ENCODE measurements at places on chromosomes 16 and 17.

DNA sequence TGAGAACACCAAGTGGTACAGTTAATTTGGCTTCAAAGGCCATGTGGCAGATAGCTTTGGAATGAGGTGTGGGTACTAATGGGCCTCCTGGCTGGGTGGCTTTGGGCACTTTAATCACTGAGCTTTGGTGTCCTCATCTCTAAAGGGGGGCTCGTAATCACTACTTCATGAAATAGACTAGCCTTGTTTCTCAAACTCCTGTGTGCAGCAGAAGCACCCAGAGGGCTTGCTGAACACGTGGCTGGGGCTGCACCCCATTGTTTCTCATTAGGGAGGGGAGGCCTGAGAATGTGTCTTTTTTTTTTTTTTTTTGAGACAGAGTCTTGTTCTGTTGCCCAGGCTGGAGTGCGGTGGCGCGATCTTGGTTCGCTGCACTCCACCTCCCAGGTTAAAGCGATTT lies 5.8 kb downstream of the EPN2 start:
- no peak for DNase-seq

- no peak for DNase-seq
Observed at GRCh38 chr17:36089339-36089865, 541 bp downstream of the CCL3 start.

GRCh38 chr16:59605706-59606105 lies 871.6 kb upstream of the GOT2 start:
- DNase-seq = no peak

- DNase-seq = no peak
Observed at GRCh38 chr17:30586818-30587595, 109.8 kb downstream of the GOSR1 start.

GRCh38 chr17:10790491-10791401 lies 13.2 kb downstream of the TMEM238L start:
- DNase-seq = no peak

GRCh38 chr17:47896672-47897490 lies 845 bp downstream of the SP2 start:
- DNase-seq = no peak

- no peak for DNase-seq
Observed at GRCh38 chr16:47461598-47462266, 601 bp downstream of the PHKB start.

- no peak for DNase-seq
Observed at GRCh38 chr17:66480802-66481201, 178.4 kb downstream of the PRKCA start.

- DNase-seq = no peak
Observed at GRCh38 chr16:61237884-61238485, 798.3 kb downstream of the CDH8 start.

DNA sequence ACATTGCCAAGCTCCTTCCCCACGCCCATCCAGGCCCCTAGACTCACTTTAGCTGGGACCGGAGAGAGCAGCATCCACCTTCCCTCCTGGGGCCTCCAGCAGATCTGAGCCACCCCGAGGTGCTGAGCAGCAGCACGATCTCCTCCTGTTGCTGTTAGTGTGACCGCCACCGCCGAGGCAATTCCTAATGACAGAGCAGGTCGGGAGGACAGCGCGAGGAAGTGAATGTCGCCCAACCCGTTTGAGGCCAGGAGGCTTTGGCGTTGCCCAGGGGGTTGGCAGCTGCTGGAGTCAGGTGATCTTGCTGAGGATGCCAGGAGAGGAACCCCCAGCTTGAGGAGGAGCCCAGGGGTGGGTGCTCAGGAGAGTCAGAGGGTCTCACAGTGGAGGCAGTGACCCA lies at the start of gene RNF222:
Gene RNF222 (minus strand): TSS at position 192 of the 400 bp plus-strand sequence. CDS start 4,366 bp downstream, outside the sequence.
- no peak for DNase-seq

DNA sequence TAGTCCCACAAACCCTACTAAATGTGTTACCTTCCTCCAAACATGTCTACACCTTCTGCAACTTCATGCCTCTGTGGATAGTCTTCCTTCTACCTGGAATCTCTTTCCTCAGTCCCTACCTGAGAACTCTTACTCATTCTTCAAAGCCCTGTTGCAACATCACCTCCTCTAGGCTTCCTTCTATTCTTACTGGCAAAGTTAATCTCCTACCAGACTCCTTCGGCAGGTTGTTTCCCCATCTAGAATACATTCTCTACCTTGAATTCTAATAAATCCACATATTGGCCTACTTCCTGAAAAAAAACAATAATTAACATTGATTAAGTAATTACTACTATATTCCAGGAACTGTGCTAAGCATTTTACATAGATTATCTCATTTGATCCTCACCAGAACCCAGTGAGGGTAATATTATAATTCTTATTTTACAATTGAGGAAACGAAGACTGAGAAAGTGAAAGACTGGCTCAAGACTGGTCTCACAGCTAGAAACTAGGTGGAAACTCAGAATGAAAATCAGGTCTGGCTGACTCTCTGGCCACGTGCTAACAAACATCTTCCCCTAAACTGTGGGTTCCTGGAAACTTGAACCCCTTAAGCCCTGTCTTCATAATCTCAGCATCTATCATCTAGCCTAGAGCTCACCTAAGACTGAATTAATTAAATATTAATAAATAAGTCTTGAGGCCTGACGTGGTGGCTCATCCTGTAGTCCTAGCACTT lies 4.6 kb upstream of the STAT3 start:
- no peak for DNase-seq

GRCh38 chr16:19785512-19786130 lies 67.5 kb downstream of the IQCK start:
- no peak for DNase-seq

DNA sequence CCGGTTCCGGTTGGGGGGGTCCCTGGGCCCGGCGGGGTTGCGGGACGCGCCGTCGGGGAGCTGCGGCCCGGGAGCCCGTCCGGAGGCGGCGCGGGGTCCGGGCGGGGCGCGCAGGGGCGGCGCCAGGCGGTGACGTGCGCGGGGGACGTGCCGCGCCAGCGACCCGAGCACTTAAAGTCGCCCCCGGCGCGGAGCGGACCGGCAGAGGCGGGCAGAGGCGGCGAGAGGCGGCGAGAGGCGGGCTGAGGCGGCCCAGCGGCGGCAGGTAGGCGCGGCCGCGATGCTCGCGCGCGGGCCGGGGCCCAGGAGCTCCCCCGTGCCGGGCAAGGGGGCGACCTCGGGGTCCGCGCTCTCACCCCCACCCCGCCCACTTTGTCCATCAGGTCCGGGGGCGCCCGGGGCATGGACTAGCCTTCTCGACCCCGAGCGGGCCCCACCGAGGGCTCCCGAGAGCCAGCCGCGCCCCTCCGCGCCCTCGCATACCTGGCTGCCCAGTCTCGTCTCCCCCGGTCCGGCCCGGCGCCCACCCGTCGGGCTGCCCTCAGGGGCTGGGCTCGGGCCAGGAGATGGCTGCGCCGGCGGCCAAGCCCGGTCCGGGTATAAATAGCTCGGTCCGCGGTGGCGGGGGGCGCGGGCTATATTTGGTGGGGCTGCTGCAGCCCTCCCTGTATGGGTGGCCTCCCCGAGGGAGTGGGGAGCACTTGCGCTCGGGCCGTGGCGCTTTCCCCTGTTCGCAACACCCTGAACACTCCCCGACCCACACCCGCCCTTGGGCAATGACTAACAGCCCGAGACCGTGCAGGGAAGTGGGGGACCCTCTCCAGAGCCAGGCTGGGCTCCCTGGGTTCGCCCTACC lies at the start of gene SLC16A3:
Gene SLC16A3 (plus strand): TSS at position 201 of the 856 bp plus-strand sequence. CDS start 6,967 bp downstream, outside the sequence.
- DNase-seq = peak; percentile 54

DNA sequence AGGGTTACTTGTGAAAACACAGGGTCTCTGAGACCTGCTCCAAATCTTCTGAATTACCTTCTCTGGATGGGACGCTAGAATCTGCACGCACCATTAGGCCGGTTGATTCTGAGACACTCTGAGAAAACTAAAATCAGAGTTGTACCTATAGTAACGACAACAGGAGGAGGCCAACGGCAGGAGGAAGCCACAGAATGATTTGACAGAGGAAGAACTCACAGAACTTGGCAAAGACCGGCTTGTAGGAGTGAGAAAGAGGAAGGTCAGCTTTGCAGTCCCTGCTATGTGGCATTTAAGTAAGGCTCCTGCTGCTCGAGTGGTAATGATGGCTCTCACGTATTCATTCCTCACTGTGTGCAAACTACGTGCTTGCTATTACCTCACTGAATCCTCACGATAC lies 483.0 kb downstream of the TMEM114 start:
- no peak for DNase-seq

- DNase-seq = no peak
Observed at GRCh38 chr17:77253611-77254051, 112.9 kb downstream of the SEC14L1 start.

DNA sequence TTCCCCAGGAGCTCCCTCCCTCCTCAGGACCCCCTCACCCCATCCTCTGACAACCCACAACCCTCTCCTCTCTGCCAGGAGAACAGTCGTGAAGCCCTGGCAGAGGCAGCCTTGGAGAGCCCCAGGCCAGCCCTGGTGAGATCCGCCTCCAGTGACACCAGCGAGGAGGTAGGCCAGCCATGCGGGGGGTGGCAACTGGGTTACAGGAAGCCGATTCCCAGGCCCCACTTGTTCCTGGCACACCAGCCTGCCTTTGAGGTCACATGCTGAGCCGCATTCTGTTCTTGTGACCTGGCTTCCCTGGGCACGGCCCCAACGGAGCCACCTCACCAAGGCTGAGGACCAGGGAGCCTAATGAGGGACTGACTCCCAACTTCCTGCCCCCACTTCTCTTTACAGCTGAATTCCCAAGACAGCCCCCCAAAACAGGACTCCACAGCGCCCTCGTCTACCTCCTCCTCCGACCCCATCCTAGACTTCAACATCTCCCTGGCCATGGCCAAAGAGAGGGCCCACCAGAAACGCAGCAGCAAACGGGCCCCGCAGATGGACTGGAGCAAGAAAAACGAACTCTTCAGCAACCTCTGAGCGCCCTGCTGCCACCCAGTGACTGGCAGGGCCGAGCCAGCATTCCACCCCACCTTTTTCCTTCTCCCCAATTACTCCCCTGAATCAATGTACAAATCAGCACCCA lies 7.9 kb downstream of the NAT9 start:
- DNase-seq = no peak

DNA sequence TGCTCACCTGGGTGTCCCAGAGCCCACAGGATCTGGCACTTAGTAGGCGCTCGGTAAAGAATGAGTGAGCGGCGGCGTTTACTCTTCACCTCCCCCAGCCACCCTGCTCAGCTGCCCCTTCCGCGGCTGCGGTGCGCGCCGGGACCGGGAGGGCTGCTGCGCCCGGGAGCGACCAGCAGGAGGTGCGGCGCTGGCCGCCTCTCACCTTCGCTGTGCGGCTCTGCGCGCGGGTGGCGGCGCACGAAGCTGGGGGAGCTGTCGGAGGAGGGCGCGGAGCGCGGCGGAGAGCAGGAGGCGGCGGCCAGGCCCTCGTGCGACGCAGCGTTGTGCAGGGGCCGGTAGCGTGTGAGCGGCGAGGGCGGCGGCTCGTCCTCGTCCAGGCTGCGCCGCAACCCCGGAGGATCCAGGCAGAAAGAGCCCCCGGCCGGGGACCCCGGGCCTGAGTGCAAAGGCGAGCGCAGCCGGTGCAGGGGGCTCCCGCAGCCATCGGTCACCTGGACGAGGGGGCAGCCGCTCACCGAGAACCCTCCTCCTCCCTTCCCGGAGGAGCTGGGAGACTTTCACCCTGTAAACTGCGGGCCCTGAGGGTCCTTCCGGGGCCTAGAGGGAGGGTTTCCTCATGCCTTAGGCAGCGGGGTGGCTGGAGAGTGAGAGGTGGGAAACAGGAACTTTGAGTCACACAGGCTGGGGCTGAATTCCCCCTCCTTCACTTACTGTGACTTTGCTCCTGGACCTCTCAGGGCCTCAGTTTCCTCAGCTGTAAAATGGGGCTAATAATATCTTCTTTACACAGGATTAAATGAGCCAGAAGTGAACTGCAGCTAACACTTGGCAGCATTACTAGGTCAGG lies 12.5 kb downstream of the SAMD14 start:
- DNase-seq = peak; percentile 52

- DNase-seq = no peak
Observed at GRCh38 chr16:31439519-31439918, 3.1 kb downstream of the ZNF843 start.

GRCh38 chr16:27640277-27640600 lies 90.3 kb downstream of the KATNIP start:
- DNase-seq = no peak

- DNase-seq = no peak
Observed at GRCh38 chr17:79803997-79804855, 7.3 kb upstream of the CBX8 start.

DNA sequence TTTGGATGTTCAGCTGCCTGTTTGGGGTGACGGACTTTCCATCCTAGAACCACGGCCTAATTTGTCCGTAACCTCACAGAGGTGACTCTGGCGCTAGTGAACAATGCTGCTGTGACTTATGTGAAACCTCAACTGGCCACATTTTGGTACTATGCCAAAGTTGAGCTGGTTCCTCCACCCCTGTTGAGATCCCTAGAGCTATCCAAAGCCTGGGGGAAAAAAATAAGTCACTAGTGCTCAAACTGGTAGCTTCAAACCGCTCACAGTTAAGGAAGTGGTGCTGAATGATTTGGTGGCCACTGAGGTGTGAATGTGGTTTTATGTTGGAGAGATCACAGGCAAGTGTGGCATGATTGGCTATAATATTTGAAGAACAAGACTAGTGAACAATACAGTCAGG lies 11.3 kb upstream of the TUBG2 start:
- DNase-seq = no peak

GRCh38 chr17:75503976-75504346 lies 11.4 kb downstream of the CASKIN2 start:
- DNase-seq = no peak

DNA sequence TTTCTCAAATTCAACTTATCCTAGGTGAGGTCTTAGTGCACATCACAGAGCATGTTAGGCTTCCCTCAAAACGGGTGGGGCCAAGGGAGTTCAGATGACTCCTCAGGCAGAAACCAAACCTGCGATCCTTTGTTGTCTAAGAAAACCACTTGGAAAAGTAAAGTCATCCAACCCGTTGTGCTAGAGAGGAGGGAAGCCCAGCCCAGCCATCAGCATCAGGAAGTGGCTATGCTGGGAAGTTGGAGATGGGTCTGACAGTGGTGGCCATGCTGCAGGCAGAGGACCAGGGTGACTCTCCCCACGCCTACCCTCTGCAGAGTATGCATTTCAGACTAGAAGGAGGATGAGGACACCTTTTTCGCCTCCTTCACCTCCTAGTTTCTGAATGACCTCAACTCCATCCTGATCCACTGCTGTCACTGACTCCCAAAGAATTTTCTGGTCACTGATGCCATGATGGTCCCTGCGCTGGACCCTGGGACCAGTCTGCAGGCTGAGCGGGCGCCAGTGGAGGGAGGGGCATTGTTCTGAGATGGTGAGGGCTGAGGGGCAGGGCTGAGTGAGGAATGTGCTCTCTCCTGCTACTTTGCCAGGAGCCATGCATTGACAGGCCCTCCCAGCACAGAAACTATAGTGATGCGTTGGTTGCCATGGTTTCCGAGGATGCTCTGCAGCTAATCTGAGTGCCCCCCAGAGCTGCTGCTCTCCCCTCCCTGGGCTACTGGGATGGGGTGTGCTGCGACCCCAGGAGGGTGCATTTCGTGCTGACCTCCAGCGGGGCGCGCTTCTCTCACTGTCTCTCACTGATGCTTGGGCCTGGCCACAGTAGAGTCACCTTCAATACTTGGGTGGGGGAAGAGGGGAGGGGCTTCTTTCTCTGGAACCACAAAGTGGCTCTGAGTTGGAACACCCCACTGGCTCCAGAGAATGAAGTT lies 20.4 kb downstream of the ALOX12B start:
- no peak for DNase-seq

Data from activated gamma-delta T cell treated with Interleukin-2 at 50 U/mL for 16 hours (primary cell).